ACHN (cell line): ENCODE measurements at places on chromosomes 6 and 20.

GRCh38 chr20:7974785-7975435 lies 34.7 kb upstream of the HAO1 start:
- DNase-seq = no peak

DNA sequence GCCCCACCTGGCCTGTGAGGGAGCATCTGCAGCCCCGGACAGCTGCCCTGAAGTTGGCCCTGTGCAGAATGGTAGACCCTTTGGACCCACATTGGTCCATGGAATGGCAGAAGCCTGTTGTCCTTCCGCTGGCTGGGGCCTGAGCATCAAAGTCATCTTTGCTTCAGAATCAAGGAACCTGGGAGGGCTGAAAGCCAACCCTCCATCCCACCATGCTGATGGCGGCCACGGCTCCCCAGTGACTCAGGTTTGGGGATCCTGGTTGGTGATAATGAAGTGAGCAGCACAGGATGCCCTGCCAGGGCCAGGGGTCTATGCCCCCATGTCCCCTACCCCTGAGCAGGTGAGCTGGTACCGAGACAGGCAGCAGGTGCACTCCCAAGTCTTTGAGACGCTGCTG lies 52.8 kb downstream of the YTHDF1 start:
- no peak for DNase-seq

DNA sequence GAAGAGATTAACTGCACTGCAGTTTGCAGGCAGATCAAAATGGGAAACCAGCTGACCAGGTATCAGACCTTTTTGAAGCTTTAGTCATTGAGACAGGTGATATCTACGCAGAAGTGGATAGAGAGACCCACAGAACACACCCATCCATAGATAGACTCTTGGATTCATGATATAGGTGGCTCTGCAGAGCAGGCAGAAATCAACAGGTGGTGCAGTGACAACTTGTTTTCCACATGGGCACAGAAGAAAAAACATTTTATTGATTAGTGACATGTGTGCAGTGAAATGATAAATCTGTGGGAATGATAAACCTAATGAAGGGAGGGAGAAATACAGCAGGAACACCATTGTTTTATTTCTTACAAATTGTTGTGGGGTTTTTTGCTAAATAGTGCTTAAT lies 45.2 kb downstream of the NUDT3 start:
- no peak for DNase-seq

DNA sequence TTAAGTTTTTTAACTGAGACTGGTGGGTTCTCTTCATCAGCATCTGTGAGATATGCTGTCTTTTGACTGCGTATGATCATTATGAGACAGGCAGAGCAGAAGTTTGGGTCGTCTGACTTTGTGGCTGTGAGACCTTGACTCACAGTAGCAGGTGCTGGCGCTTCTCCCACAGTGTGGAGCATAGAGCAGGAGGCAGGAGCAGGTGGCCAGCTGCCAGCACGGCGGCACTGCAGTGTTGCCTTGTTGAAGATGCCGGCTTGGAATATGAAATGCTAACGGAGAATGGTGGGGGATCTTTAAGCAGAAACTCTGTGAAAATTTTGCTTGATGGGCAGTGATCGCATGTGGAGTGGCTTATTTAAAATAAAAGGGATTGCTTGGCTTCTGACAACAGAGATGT lies 105.0 kb downstream of the TIAM2 start:
- peak; percentile 33 for DNase-seq

- no peak for DNase-seq
Measured at GRCh38 chr6:11288065-11288464, 55.6 kb upstream of the NEDD9 start.
